ENCODE measurements at places on chromosomes 5 and 9.
A peak's percentile ranks its signal among the peaks of the same experiment; 100 is the strongest.

- DNase-seq = no peak
These were observed 27.9 kb downstream of the BDP1 start for GRCh38 chr5:71483355-71483754.

- no peak for DNase-seq
These were observed 61.8 kb upstream of the RAD23B start for GRCh38 chr9:107221321-107221720.

- peak; percentile 94 for DNase-seq
These were observed at the start of gene TOR1A for GRCh38 chr9:129823935-129824601. Gene TOR1A, minus strand, starts transcription at chr9:129824136. Its CDS starts 51 bp downstream, at chr9:129824085.

- DNase-seq = no peak
These were observed 34.5 kb upstream of the COL5A1 start for GRCh38 chr9:134606951-134607731.

- no peak for DNase-seq
These were observed 71.4 kb downstream of the SEMA4D start for GRCh38 chr9:89426384-89426961.

- no peak for DNase-seq
These were observed 32.1 kb downstream of the EXOC3 start for GRCh38 chr5:474840-475661.

All from hematopoietic multipotent progenitor cell (in vitro differentiated cells).